Activated CD8-positive, alpha-beta memory T cell treated with anti-CD3 and anti-CD28 coated beads, Interleukin-2, amount 50 U/mL, for 48 hours (primary cell): ENCODE measurements at places on chromosomes 11 and 22.

DNA sequence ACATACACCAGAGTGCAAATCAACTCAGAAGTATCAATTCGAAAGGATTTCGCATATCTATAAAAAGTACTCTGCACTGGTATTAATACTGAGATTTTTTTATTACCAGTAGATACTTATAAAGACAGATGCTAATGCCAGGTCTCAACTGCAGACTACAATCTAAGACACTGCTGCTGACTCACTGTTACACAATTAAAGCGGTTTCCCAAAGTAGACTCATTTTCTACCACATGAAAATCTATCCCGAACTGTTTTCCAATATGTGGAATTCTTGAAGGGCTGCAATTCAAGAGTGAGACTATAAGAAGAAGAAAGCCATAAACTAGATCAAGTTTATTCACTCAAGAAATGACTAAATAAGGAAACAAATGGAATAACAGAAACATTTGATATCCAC is 57.2 kb upstream of the ARHGAP32 start:
- no peak for DNase-seq

- DNase-seq: no peak
Observed at GRCh38 chr11:86978247-86978646, 23.1 kb upstream of the FZD4 start.

GRCh38 chr22:35648066-35649025 is at the start of gene APOL6:
Gene APOL6, plus strand, starts transcription at chr22:35648446. Its CDS starts 7,980 bp downstream, at chr22:35656426.
- peak; percentile 81 for DNase-seq

DNA sequence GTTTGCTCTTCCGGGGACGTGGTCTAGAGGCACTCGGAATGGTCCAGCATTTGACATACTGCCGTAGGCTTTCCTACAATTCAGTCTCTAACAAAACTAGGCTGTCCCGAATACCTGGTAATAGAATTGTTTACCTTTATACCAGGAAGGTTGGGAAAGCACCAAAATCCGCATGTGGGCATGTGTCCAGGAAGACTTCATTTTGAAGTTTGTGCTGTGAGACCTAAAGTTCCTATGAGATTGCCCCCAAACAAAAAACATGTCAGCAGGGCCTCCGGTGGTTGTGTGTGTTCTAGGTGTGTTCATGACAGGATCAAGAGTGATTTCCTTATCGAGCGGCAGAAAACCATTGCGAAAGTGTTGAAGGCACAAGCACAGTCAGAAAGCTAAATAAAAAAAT is 26.1 kb downstream of the HSPA8 start:
- no peak for DNase-seq

- no peak for DNase-seq
Observed at GRCh38 chr22:37511395-37512104, 7.7 kb downstream of the CARD10 start.

DNA sequence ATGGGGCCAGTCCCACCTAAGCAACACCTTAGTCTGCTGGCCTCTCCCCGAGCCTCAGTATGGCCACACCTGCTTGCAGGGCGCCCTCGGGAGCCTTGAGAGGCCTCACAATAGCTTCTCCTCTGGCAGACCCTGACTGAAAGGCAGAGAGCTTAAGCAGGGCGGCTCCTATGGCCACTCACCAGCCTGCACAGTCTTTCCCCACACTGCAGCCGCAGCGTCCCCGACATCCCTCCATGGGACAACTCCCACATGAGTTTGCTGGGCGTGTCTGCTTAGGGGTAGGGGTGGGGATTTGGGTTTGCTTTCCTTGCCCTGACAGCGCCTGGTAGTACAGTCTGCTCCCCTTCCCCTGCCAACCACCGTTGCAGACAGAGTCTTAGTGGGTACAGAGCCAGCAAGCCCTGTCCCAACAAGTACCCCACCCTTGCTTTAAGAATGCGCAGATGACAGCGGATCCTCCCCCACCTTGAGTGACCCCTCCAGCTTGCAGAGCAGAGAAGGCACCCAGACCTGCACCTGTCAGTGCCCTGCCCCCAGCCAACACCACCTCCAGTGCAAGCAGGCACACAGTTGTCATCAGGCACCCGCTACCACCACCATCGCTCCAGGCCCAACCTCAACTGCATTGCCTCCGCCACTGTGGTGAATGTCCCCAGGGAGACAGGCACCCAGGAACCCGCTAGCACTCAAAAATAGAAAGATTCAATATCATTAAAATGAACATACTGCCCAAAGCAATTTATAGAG is 413.8 kb upstream of the ARHGAP42 start:
- no peak for DNase-seq

GRCh38 chr22:37148742-37149665 is 712 bp downstream of the IL2RB start:
- no peak for DNase-seq

DNA sequence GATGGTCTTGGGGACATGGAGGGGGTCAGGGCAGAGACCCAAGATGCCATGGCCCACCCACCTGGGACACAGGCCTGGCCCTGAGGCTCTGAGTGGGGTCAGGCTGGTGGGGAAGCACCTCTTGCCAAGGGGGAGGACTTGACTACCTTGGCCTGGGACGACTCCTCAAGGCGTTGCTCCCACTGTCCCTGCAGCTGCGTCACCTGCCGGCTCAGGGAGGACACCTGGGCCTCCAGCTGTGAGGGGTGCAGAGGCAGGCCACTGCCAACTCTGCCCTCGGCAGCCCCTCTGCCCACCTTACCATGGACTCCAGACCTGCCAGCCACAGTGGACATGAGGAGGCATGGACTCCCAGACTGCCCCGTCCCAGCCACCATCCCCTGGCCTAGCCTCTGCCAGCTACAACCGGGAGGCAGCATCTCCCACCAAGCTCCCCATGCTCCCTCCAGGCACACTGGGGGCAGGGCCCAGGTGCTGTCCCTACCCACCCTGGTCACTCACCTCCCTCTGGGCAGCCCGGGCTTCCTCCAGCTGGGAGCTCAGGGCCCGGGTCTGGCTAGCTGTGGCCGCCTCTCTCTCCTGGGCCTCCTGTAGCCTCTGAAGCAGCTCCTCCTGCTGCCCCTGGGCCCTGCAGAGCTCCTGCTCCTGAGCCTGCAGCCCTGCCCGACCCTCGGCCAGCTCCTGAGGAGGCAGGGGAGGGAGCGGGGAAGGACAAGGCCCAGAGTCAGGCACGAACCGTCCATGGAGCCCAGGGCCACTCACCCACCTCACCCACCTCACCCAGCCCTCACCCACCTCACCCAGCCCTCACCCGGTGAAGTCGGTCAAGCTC is 8.6 kb downstream of the CDC42BPG start:
- DNase-seq: no peak

GRCh38 chr11:120547811-120548681 is 36.5 kb downstream of the GRIK4 start:
- DNase-seq: no peak

DNA sequence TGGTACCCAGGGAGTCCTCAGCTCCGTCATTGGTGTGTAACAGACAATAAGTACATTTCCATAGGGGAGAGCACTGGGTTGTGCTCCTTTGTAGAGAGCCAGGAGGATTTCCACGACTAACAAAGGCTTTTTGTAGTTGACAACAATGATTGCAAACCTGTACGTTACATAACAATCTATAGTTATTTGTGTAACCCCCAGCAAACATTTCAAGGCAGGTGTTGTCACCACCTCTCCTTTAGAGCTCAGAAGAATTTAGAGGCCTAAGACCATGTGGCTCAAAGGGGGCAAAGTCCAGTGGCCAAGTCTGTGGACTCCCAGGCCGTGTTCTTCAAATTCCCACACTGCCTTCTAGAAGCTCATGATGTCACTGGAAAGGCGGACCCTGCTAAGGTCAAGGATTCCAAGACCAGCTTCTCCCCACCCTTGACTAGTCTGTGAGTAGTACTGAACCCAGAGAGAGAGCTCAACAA is 15.8 kb downstream of the RPL27A start:
- no peak for DNase-seq

DNA sequence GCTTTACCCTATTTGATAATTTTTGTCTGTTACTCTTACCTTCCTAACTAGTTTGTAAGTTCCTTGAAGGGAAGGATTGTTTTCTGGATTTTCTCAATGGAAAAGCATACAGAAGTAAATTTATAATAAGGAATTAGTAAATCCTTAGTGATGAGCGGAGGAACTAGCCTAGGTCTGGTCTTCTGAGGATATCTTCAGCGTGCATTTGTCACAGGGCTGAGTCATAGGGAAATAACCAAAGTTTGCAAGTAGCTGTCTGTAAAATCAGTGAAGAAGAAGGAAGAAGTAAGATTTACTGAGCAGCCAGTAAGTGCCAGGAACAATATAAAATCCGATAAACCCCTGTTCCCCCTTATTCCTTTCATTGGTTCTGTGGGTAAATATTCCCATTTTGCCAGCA is 162.7 kb upstream of the SORL1-AS1 start:
- no peak for DNase-seq

DNA sequence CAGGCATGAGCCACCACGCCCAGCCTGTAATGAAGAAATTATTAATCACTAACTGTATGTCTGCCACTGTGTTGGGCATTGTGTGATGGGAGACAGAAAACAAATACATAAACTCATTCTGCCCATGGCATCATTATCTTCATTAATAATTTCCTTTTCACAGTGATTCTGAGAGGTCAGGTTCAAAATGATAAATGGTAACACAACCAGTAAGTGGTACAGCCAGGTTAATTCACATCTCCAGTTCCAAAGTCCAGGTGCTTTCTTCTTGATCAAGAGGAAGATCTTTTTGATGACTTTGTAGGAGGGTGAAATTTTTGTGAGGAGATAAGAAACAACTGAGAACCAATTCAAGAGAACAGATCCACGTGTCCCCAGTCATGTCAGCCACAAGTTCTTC is 66.7 kb downstream of the PISD start:
- DNase-seq: no peak

- DNase-seq: no peak
Observed at GRCh38 chr11:103202048-103202651, 92.9 kb downstream of the DYNC2H1 start.

- DNase-seq: no peak
Observed at GRCh38 chr22:23240639-23241389, 60.5 kb downstream of the BCR start.

- no peak for DNase-seq
Observed at GRCh38 chr11:2847561-2847960, 38.0 kb downstream of the CDKN1C start.

GRCh38 chr11:42462558-42463310 is 849.1 kb upstream of the API5 start:
- DNase-seq: no peak

DNA sequence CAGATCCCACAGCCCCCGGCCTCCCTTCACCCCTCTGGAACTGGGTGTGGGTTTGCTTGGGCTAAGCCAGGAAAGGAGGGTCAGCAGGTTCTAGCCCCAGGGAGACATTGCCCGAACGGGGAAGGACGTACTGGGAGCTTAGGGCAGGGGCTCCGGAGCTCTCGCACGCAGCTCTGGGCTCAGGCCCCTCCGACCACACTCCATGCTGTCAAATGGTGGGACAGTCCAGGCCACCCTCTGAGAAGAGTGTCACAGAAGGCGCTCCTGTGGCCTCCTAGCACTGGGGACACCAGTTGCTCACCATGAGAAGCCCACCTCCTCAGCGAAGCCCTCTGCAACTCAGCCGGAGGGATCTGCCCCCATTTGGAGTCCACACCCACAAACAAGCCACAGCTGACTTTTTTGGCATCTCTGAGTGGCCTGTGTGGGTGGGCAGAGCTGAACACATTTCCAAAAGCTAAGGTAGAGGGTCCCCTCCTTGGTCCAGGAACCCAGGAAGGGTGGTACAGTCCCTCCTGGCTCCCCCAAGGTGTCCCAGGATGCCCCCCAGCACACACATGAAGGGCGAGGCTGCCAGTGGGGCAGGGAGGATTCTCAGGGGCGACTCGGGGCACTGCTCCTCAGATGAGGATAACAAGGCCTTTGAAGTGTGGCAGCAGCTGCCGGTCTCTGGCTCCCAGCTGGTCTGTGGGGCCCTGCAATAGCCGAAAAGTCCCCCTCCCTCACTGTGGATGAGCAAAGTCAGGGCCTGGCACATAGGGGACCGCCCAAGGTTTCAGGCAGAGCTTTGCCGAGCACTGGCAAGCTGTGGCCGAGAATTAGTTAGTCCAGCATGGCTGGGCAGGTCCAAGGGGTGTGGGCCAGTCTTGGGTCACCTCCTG is 13.0 kb upstream of the TEF start:
- DNase-seq: no peak

DNA sequence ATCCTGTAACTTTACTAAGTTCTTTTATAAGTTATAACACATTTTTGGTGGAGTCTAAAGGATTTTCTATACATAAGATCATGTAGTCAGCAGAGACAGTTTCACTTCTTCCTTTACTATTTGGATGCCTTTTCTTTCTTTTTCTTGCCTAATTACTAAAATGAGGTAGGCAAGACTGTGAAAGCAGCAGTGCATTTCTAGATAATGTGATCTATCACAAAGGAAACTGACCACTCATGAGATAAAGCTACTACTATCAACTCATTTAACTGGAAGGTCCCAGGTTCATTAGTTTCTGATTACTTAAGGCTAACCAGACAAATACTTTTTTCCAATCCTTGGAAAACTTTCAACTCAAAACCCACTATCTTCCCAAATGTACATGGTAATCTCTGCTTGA is 196.2 kb upstream of the E2F8 start:
- no peak for DNase-seq
